ENCODE measurements at places on chromosomes 7 and 10. TPM values are rescaled to one million over a fixed set of nuclear protein-coding genes. Genes with fewer than 3 reads are reported as not detected.

DNA sequence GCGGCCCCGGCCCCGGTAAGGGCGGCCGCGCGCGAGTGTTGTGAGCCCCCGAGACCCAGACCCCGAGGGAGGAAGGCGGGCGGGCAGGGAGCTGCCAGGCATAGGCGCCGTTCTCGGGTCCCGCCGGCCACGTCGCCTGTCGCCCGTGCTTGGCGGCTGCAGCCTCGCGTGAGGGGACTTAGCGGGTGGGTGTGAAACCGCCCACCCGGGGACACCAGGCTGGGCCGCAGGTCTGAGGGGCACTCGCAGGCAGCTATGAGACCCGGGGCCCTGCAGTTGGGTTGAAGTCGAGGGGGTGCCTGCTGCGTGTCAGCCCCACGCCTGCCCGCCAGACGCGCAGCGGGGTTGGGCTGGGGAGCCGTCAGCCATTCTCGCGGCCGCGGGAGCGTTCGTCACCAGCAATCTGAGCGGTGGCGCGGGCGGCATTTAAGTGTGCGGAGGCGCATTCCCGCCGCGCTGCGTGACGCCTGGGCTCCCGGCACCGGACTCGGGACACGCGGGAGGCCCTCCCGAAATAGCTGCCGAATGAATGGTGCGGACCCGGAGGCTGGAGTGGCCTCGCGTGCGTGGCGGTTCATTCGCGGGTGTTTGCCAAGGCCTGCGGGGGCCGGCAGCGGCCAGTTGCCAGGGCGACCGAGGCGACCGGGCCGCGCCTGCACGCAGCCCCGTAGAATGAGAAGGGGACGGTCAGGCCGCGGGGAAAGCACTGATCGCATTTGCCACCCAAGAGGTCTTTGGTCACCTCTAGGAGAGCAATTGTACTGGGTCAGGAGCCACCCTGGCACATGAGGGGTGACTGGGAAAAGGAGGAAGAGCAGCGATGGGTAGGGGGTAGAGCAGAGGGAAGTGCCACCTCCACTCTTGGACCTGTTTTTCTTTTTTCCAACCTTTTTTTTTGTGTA, 750 bp downstream of the ZNF398 start:
- H3K36me3 ChIP-seq: no peaks in the 10 kb centered on the region
- DNase-seq: peak; percentile 44
- H3K4me3 ChIP-seq: peak overlapping the region; percentile 80
- no peaks in the 10 kb centered on the region for H3K27me3 ChIP-seq

- no peak overlapping the region for H3K27ac ChIP-seq
- no peak for DNase-seq
- no peaks in the 10 kb centered on the region for H3K27me3 ChIP-seq
- H3K36me3 ChIP-seq: no peaks in the 10 kb centered on the region
These were observed 97.7 kb upstream of the FAM204A start for GRCh38 chr10:118439824-118440223.

DNA sequence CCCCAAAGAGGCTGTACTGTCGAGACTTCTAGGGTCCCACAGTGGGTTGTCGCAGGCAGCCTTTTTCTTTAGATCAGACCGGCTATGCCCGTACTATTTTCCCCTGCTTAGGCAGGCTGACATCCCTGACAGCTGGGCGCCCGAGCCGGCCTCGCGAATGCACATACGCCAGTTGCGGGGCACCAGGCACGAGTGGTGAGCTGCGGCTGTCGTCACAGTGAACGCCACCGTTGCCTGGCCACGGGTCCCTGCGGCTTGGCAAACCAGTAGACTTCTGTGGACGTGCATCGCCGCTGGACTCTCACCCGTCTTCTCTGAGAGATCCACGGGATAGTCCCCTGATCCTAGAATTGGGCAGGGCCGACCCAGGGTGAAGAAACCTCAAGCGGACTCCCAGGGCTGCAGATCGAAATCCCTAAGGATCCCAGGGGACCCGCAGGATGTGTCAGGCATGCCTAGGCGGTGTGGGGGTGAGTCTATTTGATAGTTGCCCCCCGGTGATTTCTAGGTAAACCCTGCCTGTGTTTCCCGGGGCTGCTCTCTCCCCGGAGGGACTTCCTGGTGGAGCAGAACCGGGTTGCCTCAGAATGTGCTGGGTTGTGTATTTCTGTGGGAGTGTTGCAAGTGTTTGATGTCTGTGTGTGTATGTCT, 33.0 kb upstream of the ZNF273 start:
- H3K36me3 ChIP-seq: no peaks in the 10 kb centered on the region
- no peaks in the 10 kb centered on the region for H3K4me1 ChIP-seq
- no peaks in the 10 kb centered on the region for H3K27me3 ChIP-seq

DNA sequence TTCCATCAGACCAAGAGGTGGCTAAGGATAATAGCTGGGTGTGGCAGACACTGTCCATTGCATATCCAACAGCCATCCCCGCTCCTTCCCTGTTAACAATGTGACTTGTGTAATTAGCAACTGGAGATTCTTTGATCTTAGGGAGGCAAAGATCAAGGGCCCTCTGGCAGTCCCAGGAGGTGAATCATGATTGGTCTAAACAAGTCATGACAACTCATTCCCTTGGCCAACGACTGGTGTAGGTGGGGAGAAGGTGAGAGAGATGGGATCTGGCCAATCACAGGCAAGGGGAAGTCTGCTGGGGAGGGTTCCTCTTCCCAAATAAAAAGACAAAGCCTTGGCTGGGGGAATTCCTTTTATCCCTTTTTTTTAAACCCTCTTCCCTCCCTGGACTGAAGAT, 46.2 kb upstream of the COMTD1 start:
- no peak overlapping the region for H3K27ac ChIP-seq
- H3K36me3 ChIP-seq: no peaks in the 10 kb centered on the region
- peak; percentile 41 for DNase-seq
- H3K4me3 ChIP-seq: no peak overlapping the region
- no peaks in the 10 kb centered on the region for H3K4me1 ChIP-seq

- H3K36me3 ChIP-seq: no peaks in the 10 kb centered on the region
- H3K4me3 ChIP-seq: no peak overlapping the region
- no peak for DNase-seq
- H3K27ac ChIP-seq: no peak overlapping the region
- peaks cover 29% of the 10 kb centered on the region for H3K27me3 ChIP-seq
These were observed 51.4 kb downstream of the MICALL2 start for GRCh38 chr7:1407892-1408291.

GRCh38 chr10:60564475-60564874, 174.8 kb upstream of the ANK3 start:
- no peaks in the 10 kb centered on the region for H3K27me3 ChIP-seq
- no peaks in the 10 kb centered on the region for H3K36me3 ChIP-seq
- no peak for DNase-seq
- no peak overlapping the region for H3K27ac ChIP-seq
- no peak overlapping the region for H3K4me3 ChIP-seq

GRCh38 chr7:15396210-15397158, 165.3 kb downstream of the AGMO start:
- no peaks in the 10 kb centered on the region for H3K36me3 ChIP-seq
- H3K4me1 ChIP-seq: no peaks in the 10 kb centered on the region
- no peak overlapping the region for H3K27ac ChIP-seq
- H3K27me3 ChIP-seq: peaks cover 42% of the 10 kb centered on the region
- no peak overlapping the region for H3K4me3 ChIP-seq

- DNase-seq: no peak
- no peaks in the 10 kb centered on the region for H3K36me3 ChIP-seq
- H3K4me1 ChIP-seq: no peaks in the 10 kb centered on the region
- no peak overlapping the region for H3K27ac ChIP-seq
These were observed 352.7 kb downstream of the FRMD4A start for GRCh38 chr10:13977861-13978532.

DNA sequence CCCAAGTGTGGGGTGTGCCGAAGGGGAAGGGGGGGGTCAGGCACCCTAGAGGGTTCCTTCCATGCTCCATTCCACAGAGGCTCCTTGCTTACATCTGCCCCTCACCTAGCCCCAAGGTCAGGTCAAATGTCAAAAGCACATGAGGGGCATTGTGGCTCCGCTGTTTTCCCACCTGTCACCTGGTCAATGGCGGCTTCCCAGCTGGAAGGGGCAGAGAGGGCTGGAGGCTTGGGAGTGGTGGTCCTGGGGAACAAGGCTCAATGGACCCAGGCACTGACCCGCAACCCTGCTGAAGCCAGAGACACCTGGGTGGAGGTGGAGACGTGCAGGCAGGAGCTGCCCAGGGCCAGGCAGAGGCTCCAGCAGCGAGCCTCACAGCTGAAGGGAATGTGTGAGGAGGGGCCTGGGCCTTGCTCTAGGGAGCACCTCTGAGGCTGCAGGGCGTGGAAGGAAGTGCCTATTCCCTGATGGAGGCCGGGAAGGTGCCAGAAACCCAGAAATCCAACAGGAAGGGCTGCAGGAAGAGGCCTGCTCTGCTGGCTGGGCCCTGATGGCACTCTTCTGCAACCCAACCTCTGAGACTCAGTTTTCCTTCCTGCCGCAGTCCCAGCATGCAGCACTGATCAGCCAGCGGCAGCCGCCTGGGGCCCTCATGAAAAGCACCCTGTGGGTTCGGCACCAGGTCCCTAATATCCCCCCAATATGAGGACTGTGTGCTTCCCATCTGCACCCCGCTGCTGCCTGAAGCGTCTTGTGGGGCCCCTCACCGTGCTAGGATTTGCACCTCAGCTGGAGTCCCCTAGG, 16.0 kb downstream of the RASGEF1A start:
- H3K27me3 ChIP-seq: no peaks in the 10 kb centered on the region
- no peak overlapping the region for H3K27ac ChIP-seq
- no peaks in the 10 kb centered on the region for H3K36me3 ChIP-seq
- peaks cover 11% of the 10 kb centered on the region for H3K4me1 ChIP-seq

DNA sequence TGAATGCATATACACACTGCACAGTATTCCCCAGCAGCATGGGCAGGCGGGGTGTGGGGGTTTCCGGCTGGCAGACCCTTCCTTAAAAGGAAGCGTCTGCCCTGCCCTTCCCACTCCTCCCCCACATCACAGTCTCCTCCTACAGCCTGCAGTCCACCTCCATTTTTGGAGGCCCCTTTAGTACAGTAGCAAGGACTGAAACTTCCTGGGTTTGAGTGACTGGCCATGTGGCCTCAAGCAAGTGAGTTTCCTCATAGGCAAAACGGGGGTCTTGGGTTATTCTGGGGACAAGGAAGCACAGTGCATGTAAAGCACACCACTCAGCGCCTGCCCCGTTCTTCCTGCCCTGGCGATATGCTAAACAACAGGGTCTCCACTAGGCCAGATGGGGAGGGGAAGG, 62.1 kb upstream of the COL13A1 start:
- H3K4me1 ChIP-seq: peaks cover 2% of the 10 kb centered on the region
- no peak for DNase-seq
- no peak overlapping the region for H3K27ac ChIP-seq
- H3K27me3 ChIP-seq: no peaks in the 10 kb centered on the region
- H3K36me3 ChIP-seq: no peaks in the 10 kb centered on the region
- no peak overlapping the region for H3K4me3 ChIP-seq

- H3K4me3 ChIP-seq: no peak overlapping the region
- no peak overlapping the region for H3K27ac ChIP-seq
- peak; percentile 4 for DNase-seq
- peaks cover 6% of the 10 kb centered on the region for H3K4me1 ChIP-seq
These were observed 33.6 kb downstream of the CNTNAP2 start for GRCh38 chr7:146150153-146150552.

ATP6V1F gene
- total RNA-seq: 152 TPM

MSMB gene
- not detected for total RNA-seq

OR2A12 gene
- not detected for total RNA-seq

KLF14 gene
- total RNA-seq: not detected

AKR1C1 gene
- 4.3 TPM for total RNA-seq

PRRT4 gene
- not detected for total RNA-seq

RHBDD2 gene
- total RNA-seq: 38.6 TPM

FZD8 gene
- 13.0 TPM for total RNA-seq
